Hematopoietic multipotent progenitor cell treated with erythropoietin and hydrocortisone succinate and interleukin-3 and kit ligand, for 4 days (in vitro differentiated cells): ENCODE measurements at places on chromosomes 13 and 19.
A peak's percentile ranks its signal among the peaks of the same experiment; 100 is the strongest.

DNA sequence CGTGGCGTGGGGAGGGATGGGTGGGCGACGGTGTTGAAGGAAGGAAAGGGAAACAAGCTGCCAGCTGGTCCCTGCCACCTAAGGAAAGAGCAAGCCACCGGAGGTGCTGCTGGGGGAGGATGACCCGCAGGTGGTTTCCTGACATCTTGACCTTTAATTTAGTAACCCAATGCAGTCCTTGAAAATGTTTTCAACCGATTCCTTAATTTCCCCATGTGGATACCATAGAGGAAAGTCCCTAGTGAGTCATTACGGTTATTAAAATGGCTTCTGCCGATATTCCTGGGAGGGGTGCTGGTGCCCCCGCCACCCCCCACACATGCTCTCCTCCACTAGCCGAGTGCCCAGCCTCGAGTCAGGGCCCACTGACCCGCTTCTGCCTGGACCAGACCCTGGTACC is 6.3 kb upstream of the ANKRD10 start:
- DNase-seq: no peak

DNA sequence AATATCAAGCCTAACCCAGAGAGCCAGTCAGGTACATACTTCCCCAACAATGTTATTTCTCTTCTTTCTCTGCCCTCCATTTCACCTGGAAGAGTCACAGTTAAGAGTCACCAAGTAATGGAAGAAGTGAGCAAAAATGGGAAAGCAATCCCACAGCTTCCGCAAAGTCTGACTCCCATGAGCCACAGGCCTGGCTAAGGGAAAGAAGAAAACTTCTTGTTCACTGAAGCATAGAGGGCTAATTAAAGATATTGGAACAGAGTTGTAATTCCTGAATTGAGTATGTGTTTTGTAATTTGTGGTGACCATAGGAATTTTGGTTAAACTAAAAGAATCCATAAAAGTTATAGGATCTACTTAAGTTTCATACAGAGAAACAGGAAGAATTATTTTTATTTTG is 830.9 kb upstream of the PCDH20 start:
- no peak for DNase-seq

DNA sequence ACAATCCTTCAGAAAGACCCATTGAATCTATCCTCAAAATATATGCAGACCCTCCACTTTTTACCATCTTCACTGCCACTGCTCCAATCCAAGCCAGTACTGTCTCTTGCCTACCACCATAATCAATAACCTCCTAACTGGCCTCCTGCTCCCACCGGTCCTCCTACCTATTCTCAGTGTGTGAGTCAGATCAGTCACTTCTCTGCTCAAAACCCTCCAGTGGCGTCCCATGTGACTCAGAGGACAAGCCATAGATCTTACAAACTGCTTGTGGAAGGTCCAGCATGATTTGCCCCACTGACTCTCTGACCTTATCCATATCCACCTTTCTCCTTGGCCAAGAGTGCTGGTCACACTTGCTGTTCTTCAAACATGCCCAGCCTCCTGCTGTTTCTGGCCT is 23.4 kb upstream of the MBNL2 start:
- no peak for DNase-seq

DNA sequence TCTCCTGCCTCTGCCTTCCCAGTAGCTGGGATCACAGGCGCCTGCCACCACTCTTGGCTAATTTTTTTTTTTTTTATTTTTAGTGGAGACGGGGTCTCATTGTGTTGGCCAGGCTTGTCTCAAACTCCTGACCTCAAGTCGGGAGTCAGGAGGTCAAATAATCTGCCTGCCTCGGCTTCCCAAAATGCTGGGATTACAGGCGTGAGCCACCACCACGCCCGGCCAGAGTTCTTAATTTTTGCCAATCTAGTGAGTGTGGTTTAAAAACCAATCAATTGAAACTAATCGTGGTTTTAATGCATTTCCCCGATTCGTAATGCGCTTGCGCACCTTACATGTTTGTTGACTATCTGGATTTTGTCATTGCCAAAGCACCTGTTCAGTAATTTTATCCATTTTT is 37.0 kb downstream of the SKA3 start:
- no peak for DNase-seq

GRCh38 chr19:54047616-54048015 is 16.1 kb downstream of the VSTM1 start:
- DNase-seq: peak; percentile 13

GRCh38 chr13:19955873-19956559 is 2.5 kb upstream of the ZMYM2 start:
- no peak for DNase-seq

- DNase-seq: no peak
These were observed 5.4 kb downstream of the PCDH20 start for GRCh38 chr13:61410266-61410665.

DNA sequence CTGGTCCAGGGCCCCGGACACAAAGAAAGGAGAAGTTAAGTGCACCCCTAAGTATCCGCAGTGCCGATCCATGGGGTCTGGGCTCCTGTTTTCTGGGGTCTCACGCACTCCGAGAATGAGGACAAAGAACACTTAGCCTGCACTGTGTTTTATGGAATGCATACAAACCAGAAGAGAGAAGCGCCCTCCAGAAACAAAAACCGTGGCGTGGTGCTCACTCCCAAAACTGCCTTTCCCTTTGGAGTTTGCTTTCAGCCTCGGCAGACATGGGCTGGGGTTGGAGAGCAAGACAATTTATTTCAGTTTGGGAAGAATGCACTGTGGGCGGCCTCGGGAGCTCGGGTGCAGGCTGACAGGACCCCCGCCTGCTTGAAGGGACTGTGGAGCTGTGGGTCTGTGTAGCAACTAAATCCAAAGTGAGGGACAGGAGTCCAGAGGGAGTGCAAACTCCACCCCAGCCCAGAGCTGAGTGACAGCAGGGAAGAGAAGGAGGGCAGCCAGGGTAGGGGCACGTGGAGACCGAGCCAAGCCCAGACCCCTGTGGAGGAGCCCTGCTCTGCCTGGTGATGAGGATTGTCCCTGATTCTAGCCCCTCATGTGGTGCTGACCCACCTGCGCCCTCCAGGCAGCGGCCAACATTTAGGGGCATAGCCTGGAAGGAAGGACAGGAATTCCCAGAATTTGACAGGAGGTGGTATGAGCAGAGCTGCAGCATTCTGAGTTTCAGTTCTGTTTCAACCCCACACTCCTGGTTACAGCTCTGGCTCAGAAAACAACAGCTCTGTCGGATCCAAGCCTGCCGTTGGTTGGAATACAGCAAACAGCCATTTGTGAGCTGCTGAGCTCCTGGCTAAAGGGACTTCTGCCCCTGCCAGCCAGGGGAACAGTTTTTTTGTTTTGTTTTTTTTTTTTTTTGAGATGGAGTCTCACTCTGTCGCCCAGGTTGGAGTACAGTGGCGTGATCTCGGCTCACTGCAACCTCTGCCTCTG is 37.8 kb upstream of the POP4 start:
- DNase-seq: no peak

DNA sequence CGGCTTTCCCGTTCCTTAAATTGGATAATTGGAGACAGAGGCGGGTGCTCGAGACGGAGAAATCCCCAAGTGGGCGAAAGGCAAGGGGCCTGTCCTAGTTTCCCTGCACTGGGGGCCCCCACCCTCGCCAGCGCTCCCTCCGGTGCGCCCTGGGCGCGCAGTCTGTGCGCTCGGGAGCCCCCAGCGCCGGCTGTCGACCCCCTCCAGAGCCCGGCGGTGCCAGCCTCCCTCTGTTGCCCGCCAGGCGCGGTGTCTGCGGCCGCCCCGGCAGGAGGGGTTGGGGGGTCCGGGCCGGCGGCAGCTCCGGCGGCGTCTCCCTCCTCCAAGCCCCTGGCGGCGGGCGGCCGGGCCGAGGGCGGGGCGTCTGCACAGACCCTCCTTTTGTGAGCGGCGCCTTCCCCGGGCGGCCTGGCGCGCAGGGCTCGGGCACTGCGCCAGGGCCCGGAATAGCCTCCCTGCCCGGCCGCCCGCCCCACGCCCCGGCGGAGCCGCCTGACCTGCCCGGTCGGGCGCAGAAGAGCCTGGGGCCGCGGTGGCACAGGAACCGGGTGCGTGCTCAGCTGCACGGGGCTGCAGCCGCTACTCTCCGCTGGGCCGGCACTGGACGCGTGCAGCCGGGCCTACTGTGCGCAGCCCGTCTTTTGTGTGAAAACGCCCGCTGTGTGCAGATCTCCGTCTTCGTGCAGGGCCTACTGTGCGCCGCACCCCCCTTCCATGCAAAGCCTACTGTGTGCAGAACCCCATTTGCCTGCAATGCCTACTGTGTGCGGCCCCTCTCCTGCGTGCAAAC is 13.2 kb downstream of the GADD45B start:
- peak; percentile 77 for DNase-seq

- DNase-seq: peak; percentile 77
These were observed 2.5 kb upstream of the ISYNA1 start for GRCh38 chr19:18440415-18440877.

DNA sequence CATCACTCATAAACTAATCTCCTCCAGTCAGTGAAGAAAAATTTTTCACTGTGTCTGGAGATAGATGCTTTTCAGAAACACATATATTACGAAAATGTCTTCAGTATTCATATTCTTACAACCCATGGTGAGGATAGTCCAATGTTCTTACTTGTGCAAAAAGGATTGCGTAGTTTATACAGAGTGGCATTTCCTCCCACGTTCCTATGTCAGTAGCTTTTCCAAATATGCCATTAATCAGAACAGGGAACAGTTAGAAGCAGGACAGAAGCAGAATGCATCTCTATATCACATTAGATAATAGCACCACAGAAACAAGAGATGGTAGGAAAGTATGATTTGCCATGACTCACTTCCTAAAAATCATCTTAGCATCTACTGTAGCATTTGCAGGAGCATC is 282.9 kb downstream of the SLITRK5 start:
- DNase-seq: no peak

GRCh38 chr13:107117327-107118012 is 549.5 kb upstream of the ARGLU1 start:
- DNase-seq: no peak

- peak; percentile 48 for DNase-seq
These were observed 68.6 kb downstream of the RASA3 start for GRCh38 chr13:114063545-114064449.

DNA sequence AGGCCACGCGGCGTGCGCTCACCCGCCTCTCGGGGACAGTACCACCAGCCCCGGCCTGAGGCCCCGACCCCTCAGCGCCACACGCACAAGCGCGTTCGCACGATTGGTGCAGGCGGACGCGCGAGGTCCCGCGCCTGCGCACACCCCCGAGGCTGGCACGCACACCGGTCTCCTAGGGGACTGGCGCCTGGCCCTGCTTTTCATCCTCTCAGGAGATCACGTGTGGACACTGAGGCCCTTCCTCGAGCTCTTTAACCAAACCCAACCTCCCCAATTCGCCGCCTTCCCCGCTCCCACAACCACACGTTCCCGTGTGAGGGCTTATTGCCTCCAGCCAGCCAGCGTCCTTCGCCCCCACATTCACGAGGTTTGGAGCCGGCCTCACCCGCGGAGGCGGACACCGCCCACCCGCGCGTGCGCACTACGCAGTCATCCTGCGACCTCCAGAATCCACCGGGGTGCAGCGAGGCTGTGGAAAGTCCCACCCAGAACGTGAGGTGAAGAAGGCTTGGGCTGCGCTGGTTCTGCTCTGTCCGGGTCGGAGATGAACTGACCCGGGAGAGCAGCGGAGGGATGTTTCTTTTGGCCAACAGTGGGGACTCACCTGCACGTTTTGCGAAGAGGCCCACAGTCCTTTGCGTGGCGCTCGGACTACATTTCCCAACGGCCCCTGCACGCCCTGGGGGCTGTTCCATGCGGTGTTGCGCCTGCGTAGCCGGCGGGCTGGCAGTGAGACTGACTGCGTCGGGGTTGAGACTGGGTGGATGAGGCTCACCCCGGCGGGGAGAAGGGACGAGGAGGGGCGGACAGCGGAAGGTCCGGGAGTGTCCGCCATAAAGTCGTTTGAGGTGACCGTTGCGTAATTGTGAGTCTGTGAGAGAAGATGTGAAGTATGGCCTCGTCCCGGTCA is 539 bp upstream of the ZNF667 start:
- DNase-seq: peak; percentile 93

- DNase-seq: no peak
These were observed 100.3 kb upstream of the WASF3 start for GRCh38 chr13:26457212-26457611.

DNA sequence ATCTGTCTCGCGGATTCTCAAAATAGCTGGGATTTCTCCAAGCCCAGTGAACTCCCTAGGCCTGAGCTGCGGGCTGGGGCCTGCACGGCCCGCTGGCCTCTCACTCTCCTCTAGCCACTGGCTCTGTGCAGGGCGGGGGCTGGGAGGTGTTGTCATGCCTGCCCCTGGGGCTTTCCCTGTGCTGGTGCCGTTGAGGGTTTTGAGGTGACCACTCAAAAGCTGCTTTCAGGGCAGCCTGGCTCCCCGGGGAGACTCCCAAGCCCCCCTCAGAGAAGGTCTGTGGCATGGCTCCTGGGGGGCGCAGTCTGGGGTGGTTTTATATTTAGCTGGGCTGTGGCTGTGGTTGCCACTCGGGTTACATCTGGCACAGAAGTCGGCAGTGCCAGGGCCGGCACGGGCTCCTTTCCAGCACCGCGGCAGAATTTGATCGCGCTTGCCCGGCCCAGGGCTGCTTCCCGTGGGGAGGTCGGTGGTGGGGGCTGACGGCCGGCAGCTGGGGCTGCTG is 10.0 kb downstream of the NDUFB7 start:
- DNase-seq: no peak

GRCh38 chr19:5191091-5191490 is 149.5 kb downstream of the PTPRS start:
- peak; percentile 15 for DNase-seq

DNA sequence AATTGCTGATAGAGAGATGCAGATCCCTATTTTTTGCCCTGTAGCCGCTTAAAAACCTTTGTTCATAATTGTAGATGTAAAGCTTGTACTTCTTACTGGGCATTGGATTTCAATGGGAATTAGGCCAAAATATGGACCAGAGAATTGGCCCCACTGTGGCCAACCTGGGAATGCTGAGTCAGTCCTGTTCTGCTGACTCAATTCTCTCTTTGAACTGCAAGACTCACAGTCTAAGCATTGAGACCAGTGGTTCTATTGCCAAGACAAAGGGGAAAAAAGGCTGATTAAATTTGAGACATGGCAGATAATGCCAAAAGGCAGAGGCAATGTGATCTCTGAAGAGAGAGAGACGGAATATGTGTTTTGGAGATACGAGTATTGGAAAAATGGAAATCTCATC is 72.5 kb upstream of the UBL3 start:
- no peak for DNase-seq

DNA sequence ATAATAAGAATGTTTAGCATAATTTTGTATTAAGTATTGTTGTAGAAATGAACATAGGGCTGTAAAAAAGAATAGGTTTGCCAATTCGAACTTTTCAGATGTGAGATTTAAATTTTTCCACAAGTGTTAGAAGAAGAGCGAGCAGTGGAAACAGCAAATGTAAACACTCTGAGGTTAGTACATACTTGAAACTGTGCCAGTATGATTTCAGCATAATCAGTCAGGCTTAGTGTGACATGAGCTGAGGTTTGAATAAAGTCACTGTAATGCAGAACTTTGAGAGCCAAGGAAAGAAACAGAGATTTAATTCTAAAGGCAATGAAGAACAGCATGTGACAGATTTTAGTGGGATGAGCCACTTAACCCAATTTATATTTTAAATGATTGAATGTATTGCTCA is 2166.4 kb downstream of the PCDH9 start:
- DNase-seq: no peak

DNA sequence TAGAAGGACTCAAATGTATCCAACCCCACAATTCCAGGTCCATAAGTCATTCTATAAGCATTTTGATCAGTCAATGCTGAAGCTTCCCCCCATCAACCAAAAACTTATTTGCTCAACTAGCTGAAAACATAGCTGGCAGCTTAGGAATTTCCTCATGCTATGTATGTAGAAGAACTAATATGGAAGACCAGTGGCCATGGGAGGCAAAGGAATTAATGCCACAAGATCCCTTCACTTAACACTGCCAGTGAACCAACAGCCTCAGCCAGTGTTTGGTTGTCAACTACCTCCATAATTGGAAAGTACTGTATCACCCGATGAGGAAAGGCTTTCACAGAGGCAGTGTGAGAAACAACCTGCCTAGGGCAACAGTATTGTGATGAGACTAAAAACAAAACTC is 105.4 kb downstream of the ZNF429 start:
- DNase-seq: no peak
